ENCODE measurements at places on chromosomes 11 and 22.

GRCh38 chr11:121898903-121899302, 217.1 kb downstream of the BLID start:
- no peak for DNase-seq

GRCh38 chr22:33247758-33248157, 189.6 kb upstream of the SYN3 start:
- DNase-seq = no peak

GRCh38 chr11:95557376-95557775, 232.2 kb downstream of the FAM76B start:
- no peak for DNase-seq

- DNase-seq = peak; percentile 68
Observed at GRCh38 chr11:66418168-66418985, 2.5 kb upstream of the NPAS4 start.

DNA sequence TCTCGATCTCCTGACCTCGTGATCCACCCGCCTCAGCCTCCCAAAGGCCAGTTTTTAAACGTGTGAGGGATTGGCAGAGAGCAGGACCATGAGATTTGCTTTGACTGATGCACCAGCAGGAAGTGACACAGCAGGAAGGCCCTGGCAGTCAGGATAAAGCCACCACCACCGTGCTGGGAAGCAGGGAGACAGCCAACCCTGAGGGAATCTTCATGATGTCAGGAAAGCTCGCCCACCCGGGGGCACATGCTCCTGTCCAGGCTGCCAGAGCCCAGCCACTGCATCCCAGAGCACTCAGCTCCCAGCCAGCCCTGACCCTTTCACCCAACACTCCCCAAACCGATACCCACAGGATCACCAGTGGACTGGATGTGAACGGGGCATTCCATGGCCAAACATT, 6.1 kb downstream of the TUBGCP6 start:
- no peak for DNase-seq

DNA sequence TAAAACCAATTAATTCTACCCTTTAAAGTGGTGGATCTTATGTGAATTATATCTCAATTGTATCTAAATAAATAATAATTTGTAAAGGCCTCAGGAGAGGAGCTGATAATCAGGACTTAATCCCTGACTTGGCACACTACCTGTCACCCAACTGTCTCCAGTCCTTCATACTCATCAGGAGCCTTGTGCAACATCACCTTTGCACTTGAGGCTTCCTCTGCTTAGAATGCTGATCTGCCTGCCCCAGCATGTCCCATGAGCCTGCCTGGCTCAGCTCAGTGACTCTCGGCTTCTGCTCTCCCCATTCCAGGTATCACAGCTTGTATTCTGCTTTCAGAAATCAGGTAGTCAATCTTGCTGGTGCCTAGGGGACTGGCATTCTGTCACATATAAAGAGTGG, 43.9 kb upstream of the PRODH start:
- DNase-seq = no peak

DNA sequence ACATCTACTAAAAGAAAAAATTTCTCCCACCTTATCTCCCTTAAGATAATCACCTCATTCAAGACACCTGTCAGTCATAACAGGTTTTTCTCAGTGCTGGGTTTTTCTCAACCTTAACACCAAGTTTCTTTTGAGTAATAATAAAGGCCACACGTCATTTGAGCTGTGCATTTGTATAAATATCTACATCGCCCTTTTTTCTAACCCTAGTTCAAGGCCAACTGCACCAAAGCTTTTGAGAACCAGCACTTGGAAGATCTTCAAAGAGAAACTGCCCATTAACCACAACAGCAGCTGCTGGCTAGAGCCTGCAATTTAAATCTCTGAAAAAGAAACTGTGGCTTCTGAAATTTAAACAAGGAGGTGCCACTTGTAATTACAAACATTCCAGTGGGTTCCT, 6.9 kb downstream of the CADM1 start:
- no peak for DNase-seq

DNA sequence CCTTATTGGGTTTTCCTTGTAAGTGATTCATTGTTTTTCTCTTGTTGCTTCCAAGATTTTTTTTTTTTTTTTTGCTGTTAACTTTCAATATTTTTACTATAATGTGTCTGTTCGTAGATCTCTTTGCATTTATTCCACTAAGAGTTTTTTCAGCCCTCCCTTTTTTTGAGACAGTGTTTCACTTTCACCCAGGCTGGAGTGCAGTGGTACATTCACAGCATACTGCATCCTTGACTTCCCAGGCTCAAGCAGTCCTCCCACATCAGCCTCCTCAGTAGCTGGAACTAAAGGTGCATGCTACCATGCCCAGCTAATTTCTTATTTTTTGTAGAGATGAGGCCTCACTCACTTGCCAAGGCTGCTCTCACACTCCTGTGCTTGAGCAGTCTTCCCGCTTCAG, 1282.0 kb upstream of the CNTN5 start:
- DNase-seq = no peak

DNA sequence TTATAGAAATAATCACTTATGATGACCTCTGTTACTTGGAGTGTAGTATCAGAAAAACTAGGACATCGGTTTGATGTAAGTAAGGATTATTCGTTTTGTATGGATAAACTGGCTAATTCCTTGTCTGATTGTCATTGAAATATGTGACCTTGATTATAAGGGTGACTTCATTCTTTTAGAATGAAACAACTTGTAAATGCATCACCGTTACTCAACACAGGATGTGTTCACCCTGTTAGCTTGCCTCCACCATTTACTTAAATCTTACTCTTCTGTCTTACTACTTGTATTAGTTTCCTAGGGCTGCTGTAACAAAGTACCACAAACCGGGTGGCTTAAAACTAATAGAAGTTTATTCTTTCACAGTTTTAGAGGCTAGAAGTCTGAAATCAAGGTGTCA, 7.9 kb downstream of the SFI1 start:
- no peak for DNase-seq

DNA sequence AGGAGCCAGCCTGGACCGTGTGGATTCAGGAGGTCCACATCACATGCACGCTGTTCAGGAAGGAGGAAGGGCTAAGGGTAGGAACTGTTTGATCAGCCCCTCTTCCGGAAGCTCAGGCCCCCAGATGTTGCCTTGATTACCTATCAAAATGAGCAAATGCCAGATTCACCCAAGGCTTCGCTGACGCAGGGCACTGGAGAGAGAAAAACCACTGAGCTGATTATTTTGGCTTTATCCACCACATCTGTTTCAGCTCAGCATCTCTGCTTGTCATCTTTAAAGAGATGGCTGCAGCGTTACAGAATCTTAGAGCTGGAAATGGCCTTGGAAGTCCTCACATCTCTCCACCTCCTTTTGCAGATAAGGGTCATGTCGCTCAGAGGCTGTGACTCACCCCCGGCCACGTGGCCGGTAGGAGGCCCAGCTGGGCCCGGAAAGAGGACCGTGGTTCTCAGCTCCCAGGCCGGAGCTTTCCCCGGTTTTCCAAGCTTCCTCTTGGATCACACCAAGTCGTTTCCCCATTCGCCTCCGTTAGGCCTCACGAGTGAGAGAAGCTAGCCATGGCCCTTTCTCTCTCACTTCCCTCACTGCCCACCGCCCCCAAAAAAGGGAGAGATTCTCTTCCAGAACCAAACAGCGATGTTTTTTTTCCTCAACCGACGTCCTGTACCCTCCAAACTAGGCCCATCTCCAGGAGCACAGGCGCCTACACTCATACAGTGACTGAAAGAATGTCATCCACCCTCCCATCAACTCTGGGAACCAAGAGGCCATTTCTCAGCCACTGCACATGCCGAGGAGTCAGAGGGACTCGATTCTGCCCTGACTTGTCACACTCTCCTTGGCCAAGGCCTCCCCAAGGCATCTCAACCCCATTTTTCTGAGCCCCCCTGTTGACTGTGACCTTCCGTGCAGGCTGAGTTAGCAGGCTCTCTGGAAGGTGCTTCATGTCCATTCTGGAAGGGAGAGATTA, 37.6 kb downstream of the LIF start:
- DNase-seq = peak; percentile 54

GRCh38 chr11:119114351-119114750, 7.0 kb upstream of the HINFP start:
- no peak for DNase-seq

GRCh38 chr11:15198284-15198683, 83.6 kb downstream of the INSC start:
- no peak for DNase-seq

- no peak for DNase-seq
Observed at GRCh38 chr11:78922859-78923625, 348.4 kb upstream of the NARS2 start.

GRCh38 chr11:100824041-100824809, 137.1 kb downstream of the ARHGAP42 start:
- no peak for DNase-seq

GRCh38 chr11:71997594-71997993, 1.1 kb upstream of the IL18BP start:
- no peak for DNase-seq

DNA sequence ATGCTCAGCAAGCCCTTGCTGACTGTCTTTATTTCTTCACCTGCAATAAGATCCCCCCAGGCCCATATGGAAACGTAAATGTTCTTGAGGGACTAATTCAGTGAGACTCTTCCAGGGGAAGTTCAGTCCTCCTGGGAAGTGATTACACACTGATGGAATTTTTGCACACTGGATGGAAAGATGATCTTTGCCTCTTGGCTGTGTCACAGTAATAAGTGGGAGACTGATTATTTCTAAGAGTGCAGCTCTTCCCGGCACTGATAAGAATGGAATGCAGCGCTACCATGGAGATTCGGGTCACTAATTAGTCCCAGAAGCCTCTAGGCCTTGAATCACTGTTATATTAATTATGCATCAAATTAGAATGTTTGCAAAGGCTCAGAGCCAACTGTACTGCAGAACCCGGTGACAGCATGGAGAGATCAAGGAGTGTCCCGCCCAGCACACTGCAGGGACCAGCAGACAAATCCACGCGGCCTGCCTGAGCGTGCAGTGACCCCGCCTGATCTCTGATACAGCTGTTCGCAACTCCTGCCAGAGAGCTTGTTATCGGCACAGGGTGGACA, 178.3 kb downstream of the SNX19 start:
- no peak for DNase-seq

DNA sequence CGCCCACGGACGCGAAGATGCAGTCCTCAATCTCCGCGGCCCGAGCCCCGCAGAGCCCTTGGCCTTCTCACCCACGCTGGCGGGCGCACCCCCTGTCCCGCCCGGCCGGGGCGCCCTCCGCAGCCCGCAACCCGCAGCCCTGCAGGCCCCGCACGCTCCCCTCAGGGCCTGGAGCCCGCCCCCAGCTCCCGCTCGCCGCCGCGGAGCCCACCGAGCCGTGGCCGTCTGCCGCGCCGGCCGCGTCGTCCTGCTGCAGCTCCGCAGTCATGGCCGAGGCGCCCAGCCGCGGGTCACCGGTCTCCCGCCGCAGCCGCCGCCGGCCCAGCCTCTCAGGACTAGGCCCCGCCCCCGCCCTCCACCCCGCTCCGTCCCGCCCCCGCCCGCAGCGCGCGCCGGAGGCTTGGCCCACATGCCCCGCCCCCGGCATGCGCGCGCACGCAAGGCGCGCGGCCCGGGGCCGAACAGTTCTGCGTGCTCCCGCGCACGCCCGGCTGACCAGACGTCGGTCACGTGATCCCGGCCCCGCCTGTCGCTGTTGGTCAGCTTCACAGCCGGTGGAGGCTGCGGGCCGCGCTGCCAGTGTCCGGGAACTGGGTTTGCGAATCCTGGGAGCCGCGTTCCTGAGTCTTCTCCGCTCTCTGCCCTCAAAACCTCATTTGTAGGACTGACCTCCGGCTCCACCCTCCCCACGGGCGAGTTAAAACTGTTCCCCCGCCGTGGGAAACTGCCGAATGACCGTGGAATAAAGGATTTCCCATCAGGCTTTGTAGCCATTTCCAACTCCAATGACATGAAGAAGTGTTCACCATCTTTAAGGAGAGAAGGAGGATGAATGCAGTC, at the start of gene USP28:
Gene USP28, minus strand, starts transcription at position 339 of the 840 bp plus-strand sequence. Its CDS starts 71 bp downstream, at position 268.
- peak; percentile 96 for DNase-seq

- DNase-seq = no peak
Observed at GRCh38 chr11:107783121-107783520, 71.3 kb upstream of the SLN start.

DNA sequence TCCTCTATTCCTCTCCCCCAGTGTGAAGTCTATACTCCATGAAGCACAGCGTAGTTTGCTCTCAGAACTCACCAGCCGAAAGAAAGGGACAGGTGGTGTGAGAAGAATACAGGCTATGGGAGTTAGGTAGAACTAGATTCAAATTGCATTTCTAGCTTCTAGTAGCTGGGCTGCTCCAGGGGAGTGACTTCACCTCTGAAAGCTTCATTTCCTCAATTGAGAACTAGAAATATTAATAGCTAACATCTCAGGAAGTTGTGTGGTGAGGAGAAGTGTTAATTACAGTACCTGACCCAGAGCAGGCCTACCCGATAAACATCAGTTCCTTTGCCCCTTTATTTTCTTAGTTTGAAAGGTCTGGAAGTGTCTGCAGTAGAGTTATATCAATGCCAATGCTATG, 484.7 kb upstream of the TENM4 start:
- no peak for DNase-seq

- no peak for DNase-seq
Observed at GRCh38 chr22:35997438-35997837, 31.2 kb downstream of the RBFOX2 start.

GRCh38 chr11:75583718-75584658, 21.9 kb downstream of the SERPINH1 start:
- DNase-seq = peak; percentile 74

- DNase-seq = no peak
Observed at GRCh38 chr11:8087185-8087584, 6.2 kb downstream of the TUB start.

DNA sequence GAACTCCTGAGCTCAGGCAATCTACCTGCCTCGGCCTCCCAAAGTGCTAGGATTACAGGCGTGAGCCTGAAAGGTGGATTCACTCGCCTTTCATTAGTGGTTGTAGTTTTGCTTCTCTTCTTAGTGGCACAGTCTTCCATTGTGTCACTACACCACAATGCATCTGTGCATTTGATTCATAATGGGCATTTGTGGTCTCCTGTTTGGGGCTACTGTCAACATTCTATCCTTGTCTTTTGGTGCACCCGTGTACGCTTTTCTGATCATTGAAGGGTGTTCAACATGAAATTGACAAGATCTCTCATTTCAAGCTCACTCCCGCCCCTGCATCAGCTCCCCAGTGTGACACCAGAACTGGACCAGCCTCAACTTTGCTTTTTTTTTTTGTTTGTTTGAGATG, 2.0 kb upstream of the SYT12 start:
- no peak for DNase-seq

- no peak for DNase-seq
Observed at GRCh38 chr11:98834776-98835175, 186.0 kb upstream of the CNTN5 start.

DNA sequence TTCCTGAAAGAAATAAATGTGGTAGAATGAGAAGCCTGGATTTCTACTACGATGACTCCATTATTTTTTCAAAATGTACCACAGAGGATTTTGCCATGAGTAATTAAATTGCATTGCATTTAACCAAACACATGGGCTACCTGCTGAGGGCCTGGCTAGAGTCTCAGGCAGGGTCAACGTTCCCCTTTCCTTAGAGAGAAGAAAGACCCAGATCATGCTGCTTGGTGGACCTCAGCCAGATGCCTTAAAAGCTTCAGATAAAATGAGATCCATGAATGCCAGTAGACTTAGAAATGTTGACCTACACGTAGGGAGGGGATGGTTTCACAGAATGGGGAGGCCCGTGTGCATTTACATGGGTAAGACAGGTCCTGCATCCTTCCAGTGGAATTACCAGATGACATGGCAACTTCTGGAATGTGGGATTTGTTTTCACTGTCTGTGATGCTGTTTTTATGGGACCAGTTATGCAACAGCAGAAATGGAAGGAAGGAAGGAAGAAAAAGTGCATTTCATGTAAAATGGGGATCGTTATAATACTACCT, 1069.4 kb downstream of the NTM start:
- DNase-seq = no peak

Data from liver (tissue), 10 donors.